ENCODE measurements at places on chromosomes 12 and 14.

DNA sequence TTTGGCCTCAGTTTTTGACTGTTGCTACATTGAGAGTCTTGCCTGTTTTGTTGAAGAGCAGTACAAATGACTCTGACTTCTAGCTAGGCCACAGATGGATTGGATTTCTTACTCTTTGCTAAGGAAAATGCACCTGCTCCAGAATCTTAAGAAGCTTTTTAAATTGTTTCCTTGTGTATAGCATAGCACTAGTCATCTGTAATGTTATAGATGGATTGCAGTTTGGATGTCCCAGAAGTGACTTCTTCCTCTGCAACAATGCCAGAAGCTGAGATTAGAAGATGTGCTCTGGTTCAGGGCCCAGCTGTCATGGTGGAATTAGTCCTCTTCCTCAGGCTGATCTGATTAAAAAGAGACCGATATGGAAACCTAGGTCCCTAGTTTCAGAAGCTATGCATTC lies 67.9 kb downstream of the DAAM1 start:
- no peak for DNase-seq

DNA sequence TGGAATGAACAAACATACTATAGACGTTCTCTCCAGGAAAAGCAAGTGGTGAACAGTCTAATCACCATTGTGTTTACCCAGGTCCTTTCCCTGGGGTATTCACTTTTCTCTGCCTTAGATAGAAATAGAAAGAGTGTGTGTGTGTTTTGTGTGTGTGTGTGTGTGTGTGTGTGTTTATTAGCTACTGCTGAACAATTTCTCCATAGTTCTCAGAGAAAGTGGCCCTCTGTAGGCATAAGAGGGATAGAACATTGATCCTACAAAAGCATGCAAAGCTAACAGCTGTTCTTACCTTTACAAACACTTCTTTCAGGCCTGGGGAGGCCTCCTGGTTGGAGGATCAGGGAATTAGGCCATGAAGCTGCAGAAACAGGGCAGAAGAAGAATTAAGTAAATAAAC lies 665.7 kb upstream of the TBX3 start:
- no peak for DNase-seq

- DNase-seq, result no peak
Observed at GRCh38 chr12:14885718-14886221, at the start of gene MGP. Gene MGP (minus strand): TSS chr12:14885854. CDS start chr12:14885791, 63 bp downstream.

- no peak for DNase-seq
Observed at GRCh38 chr12:12538535-12538934, 24.1 kb downstream of the DUSP16 start.

GRCh38 chr12:124207617-124208016 lies 87.3 kb upstream of the RFLNA start:
- DNase-seq, result no peak

DNA sequence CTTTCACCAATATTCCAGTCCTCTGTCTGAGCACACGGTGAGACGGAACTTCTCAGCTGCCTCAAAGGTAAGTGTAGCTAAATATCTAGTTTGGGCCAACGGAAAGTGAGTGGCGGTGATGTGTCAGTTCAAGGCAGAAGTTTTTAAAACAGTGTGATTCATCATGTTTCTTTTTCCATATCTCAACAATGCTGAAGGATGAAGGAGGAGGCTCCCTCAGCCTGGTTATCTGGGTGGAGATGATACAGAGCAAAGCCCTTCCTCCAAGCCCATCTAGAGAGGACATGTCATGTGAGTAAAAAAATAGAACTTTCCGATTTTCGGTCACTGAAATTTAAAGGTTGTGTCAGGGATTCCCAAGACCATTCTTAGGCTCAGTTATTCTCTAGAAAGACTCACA lies 13.1 kb upstream of the ANP32D start:
- DNase-seq, result no peak

GRCh38 chr12:109369831-109370230 lies 22.1 kb downstream of the MYO1H start:
- no peak for DNase-seq

- no peak for DNase-seq
Observed at GRCh38 chr12:91367234-91367849, 184.7 kb upstream of the DCN start.

DNA sequence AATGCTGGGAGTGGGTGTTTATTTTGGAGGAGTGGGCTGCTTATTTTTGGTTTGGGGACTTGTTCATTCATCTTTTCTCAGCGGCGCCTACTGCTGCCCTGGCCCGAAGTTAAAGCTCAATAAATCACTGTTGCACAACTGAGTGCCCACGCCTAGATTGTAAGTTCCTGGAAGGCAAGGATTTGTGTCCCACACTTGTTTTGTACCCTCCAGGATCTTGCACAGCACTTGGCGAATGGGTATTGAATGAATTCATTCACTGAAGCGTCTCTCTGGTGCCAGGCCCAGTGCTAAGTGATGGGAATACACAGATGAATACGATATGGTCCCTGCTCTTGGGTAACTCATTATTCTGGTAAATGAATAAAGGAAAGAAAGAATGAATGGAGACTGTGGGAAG lies 153.3 kb upstream of the PARP11 start:
- no peak for DNase-seq

DNA sequence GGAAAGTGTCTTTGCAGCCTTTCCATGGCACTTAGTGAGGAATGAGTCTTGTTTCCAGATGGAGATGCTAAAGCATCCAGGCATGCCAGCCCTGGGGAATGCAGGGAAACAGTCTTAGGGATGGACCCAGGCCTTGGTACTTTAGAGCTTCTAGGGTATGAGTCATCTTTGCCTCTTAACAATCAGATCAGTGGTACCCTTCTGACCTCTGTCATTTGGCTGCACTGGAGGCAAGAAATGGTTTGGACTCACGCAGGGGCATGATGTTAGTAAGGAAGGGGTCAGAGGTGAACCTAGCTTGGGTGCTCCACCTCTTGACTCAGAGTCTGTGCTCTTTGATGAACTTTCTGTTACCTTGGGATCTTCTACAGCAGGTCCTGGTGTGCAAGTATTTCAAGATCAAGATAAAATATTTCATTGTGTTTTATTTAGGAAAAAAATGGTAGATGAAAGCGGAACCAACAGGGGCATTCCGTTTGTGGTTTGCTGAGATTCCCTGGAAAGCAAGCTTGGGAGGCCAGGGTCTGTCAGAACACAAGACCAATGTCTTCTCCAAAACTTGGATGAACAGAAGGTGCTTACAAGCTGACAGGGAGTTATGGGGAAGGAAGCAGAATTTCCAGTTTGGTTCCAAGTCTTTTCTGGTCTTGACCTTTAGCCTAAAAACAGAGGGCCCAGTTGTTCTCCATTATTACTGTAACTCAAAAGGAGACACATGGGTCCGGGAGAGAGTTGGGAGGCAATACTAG lies 216.2 kb downstream of the ZFP36L1 start:
- no peak for DNase-seq

GRCh38 chr14:89266754-89267153 lies 150.3 kb downstream of the FOXN3 start:
- no peak for DNase-seq

- no peak for DNase-seq
Observed at GRCh38 chr14:40099316-40099715, 667.1 kb upstream of the FBXO33 start.

- DNase-seq, result no peak
Observed at GRCh38 chr12:104668274-104668718, 211.5 kb downstream of the CHST11 start.

DNA sequence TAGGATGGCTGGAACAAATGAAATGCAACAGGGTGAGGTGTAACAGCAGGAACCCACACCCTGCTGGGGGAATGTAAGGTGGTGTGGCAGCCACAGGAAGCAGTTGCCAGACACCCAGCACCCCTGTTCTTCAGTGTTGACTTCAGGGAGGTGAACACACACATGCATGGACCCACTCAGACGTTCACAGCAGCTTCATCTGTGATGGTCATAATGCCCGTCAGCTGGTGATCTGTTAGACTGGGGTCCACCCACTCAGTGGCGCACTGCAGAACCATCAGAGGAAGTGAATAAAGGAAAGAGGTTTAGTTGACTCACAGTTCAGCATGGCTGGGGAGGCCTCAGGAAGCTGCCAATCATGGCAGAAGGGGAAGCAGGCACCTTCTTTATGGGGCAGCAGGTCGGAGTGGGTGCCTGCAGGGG lies 22.7 kb upstream of the TEX22 start:
- DNase-seq, result no peak

DNA sequence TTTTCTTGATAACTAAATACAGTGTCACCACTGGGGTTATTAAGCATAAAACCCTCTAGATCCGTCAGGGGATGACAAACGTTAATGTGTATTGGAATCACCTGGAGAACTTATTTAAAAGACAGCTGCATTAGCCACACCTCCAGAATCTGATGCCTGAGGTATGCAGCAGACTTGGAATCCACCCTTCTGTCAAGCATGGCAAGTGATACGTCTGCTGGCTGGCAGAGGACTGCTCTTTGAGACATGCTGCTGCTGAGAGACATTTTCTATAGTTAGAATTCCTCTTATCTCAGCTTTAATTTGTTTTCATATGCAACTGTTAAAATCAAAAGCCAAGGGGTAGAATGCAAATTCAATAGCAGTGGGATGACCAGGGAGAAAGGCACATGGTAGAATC lies 496.3 kb downstream of the NELL2 start:
- DNase-seq, result no peak

- no peak for DNase-seq
Observed at GRCh38 chr12:64736771-64737170, 22.4 kb downstream of the GNS start.

DNA sequence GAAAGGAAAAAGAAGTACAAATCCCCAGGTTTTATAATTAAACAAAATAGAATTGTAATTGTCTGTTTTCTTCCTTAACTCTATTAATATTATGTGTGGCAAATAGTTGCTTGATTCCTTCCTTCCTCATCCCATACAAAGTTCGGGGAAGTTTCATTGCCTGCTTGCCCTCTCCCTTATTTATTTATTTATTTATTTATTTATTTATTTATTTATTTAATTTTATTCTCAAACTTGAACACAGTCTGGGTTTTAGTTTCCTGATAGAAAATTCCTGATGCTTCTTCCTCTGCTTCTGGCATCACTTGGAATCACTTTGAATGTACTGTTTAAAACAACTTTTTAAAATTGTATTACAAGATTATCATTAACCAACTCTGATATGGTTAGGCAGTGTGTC lies 145.8 kb upstream of the SOX5 start:
- no peak for DNase-seq

GRCh38 chr12:130615861-130616345 lies 100.2 kb downstream of the RIMBP2 start:
- DNase-seq, result no peak

GRCh38 chr12:15625075-15625474 lies 164.1 kb downstream of the EPS8 start:
- DNase-seq, result no peak

- no peak for DNase-seq
Observed at GRCh38 chr12:106914796-106915634, 40.7 kb upstream of the TMEM263 start.

GRCh38 chr12:132453361-132454192 lies 36.4 kb upstream of the FBRSL1 start:
- no peak for DNase-seq

- DNase-seq, result no peak
Observed at GRCh38 chr14:30921788-30922187, 47.4 kb downstream of the COCH start.

GRCh38 chr12:118685983-118686607 lies 295.2 kb upstream of the SRRM4 start:
- no peak for DNase-seq

GRCh38 chr12:96501908-96502307 lies 12.5 kb downstream of the CFAP54 start:
- no peak for DNase-seq

DNA sequence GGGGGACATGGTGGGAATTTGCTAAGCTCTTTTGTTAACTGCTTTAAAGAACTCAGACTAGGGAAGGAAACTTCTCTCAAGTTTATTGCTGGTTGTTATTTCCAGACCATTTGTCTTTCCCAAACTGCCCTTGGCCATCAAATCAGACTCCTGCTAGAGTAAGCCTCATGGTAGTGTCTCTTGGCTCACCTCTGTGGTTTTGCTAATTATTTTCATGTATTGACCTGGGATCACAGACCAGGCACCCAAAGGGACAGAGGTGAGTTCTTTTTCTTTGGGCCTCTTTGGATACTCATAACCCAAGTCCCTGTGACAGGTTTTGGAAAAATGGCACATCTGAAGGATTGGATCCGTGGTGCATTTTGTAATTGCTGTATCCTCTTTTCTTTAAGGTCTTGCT lies 11.2 kb downstream of the ETV6 start:
- DNase-seq, result no peak

- DNase-seq, result no peak
Observed at GRCh38 chr14:55547650-55548315, 32.2 kb upstream of the KTN1 start.

GRCh38 chr12:112997506-112997905 lies 19.2 kb downstream of the OAS2 start:
- DNase-seq, result no peak

GRCh38 chr12:69719336-69720316 lies 19.0 kb upstream of the RAB3IP start:
- no peak for DNase-seq

DNA sequence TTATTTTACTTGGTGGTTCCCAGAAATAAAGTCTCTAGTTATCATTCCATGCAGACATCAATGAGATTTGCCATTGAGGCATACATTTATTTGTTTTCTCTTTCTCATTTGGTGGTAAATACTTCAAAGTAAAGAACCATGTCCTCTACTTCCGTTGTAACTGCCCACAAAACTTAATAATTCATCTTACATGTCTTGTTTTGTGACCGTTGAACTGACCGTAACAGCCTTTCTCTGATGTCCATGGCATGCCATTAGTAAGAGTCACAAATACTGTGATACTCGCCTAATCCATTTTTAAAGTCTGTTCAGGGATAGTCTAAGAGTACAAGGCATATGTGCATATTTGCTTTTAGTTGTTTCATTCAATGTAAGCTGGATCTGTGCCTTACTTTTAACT lies 145.3 kb downstream of the ETV6 start:
- no peak for DNase-seq

GRCh38 chr14:93727917-93728650 lies 60.2 kb downstream of the PRIMA1 start:
- no peak for DNase-seq

GRCh38 chr12:7872566-7873319 lies at the start of gene SLC2A14:
Gene SLC2A14 (minus strand): TSS chr12:7872915. CDS start chr12:7869880, 3,035 bp downstream.
- DNase-seq, result no peak

- DNase-seq, result no peak
Observed at GRCh38 chr12:108815875-108816594, 41.3 kb downstream of the SSH1 start.

DNA sequence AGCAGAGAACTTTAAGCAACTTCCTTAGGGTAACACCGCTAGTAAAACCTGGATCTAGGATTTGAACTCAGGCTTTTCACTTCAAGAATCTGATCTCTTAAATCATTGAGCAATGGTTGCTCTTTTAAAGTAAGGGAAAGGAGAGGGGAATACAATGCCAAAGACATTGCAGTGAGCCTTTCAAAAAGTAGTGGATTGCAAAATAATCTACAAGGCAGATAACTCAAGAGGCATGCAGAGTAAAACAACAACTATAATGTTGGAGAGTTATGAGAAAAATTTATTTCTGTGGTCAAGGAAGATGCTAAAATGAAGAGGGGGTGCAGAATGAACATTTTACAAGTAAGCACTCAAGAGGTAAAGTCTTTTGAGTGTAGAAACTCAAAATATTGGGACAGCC lies 432.6 kb downstream of the C12orf50 start:
- DNase-seq, result no peak

Data from T-helper 17 cell (primary cell).